HuH-7.5 (cell line): ENCODE measurements at places on chromosomes 6 and 20.

DNA sequence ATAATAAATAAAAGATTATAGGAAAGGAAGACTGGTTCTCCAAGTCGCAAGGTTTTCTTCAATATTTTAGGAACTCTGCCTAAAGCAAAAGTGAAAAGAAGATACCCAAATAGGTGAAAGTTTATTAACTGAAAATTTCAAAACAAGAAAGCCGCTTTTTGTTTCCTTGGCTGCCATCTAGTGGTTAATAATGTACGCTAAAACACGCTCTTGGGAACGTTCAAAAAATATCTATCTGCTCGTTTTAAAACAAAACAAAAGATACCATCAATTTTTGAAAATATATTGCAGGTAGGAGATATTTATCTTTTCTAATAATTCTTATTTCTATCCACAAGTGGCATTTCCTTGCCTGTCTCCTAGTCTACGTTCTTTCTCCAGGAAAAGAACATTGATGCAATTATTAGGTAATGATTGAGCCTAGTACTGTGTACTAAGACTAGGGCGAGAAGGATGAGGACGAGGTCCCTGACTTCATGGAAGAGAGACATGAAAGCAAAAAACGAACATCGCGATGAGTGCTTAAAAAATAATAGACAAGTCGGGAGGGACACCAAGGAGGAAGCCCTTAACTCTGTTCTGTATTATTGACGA, 97.2 kb downstream of the SPTLC3 start:
- no peak for DNase-seq

DNA sequence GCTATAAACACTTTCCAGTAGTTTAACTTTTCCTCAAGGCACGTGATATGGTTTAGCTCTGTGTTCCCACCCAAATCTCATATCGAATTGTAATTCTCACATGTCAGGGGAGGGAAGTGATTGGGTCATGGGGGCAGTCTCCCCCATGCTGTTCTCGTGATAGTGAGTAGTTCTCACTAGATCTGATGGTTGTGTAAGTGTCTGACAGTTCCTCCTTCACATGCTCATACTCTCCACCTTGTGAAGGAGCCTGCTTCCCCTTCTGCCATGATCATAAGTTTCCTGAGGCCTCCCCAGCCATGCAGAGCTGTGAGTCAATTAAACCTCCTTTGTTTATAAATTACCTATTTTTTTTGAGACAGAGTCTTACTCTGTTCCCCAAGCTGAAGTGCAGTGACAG, 127.9 kb downstream of the DTNBP1 start:
- no peak for DNase-seq

DNA sequence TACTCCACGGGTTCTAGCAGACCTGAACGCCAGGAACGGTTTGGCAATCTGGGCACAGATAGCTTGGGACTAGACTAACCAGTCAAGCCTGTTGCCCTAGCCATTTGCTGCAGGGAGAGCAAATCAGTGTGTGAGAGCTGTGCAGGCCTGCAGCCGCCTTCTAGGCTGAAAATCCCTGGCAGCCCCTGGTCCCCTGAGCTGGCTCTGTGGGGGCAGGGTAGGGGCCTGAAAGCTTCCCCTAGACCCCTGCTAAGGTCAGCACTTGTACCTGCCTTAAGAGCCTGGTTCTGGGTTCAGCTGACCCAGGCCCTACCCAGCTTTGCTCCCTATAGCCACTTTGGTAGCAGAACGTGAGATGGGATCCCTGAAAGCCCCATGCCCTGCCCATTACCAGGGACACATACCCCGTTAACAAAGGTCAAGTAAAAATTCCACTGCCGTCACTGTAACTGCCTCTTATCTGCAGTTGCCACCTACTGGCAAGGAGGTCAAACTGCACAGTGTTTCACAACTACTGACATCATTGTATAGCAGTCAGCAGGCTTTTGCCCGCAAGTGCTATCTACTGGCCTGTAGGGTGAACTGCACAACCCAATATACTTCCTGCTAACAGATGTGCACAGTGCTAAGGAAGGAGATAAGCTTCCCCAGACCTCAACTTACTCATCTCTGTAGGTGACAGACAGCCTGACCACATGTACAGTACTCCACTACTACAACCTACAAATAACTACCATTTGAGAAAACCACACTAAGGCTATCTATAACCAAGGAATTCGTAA, 95.1 kb upstream of the OLIG3 start:
- peak; percentile 31 for DNase-seq

DNA sequence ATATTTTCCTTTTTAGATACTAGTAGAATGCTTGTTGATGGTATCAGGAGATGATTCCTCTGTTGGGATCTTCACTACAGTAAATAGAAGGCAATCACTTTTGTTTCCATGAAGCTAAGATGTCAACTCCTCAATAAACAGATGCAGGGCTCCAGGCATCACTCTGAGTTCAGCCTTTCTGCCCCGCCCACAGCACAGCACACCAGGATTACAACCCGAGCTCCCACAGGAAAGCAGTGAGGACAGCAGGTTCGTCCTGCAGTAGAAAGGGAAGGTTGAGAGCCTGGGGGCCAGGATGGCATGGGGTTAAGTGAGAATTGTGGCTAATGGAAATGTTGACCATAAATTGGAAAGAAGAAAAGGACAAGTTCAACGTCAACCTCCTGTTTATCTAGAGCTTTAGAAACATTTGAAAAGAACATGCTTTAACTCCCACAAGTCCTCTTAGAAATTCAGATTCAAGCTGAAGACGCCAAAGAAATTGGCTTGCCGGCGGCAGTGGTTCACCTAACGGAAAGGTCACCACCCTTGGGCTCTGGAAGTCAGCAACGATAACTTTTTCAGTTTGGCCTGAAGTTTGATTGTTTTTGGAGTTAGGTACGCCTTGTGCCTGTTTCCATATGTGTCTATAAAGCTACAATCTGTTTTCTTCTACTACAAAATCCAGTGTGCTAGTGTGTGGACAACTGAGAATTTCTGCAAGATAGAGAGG, 144.4 kb upstream of the PDE10A start:
- DNase-seq, result no peak

DNA sequence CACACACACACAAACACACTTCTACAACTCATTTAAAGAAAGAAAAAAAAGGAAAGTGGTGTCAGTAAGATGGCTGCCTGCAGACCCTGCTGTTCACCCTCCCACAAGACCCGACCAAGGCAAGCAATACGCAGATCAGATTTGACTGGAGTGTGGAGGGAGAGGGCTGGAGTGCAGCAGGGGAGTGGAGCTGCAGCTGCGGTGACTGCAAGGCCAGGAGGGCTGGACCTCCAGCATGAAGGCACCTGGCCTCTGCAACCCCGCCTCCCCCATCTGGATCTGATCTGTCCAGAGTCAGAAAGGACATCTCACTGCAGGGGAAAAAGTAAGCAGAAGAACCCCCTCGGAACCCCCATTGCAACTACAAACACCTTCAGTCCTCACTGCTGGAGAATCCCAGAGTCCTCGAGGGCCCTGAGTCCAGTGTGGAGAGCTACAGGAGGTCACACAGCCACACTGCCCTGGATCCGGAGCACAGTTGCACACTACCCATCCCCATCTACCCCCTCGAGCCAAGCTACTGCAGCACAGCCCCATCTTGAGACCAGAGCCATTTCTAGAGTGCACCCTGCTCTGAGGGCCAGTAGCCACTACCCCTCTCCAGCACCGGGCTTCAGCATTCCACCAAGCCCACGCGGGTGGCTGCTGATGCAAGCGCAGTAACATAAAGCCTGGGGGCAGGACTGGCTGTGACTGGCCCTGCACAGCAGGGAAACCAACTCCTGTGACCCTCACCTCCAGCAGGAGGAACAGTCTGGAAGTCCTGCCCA, 41.9 kb upstream of the SRSF6 start:
- no peak for DNase-seq

GRCh38 chr6:109788687-109789086, 97.6 kb downstream of the FIG4 start:
- no peak for DNase-seq

DNA sequence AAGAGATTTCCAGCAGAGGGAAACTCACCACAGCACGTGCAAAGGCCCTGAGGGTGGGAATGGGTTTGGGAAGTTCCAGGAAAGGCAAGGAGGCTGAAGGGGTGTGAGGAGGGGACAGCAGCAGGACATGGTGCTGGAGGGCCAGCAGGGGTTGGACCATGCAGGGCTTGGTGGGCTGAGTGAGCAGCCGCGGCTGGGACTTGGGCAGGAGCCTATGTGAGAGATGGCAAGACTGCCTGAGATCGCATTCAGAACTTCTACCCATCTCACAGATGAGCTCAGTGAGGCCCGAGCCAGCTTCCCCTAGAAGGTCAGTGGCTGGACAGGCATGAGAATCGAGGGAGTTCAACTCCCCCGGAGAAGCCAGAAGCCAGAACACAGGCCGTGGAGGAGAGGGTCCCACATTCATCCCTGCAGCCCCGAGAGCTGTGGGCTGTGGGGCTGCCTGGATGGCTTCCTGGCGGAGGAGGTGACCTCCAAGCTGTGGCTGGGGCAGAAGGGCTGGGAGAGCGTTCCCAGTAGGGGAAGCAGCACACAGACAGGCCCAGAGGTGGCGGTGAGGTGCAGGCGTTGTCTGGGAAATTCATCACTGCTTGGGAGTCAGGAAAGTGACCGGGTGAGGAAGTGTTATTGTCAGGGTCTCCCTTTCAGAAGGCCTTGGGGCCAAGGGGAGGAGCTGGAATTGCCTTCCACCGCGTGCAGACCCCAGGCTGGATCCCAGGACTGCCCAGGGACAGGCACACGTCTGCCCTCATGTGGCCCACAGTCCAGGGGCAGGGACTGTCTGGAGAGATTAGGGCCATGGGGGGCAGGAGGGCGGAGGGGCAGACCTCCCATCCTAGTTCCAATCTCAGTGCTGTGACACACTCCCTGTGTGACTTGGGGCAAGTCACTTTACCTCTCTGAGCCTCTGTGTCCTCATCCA, 103.8 kb downstream of the CEBPB start:
- no peak for DNase-seq

DNA sequence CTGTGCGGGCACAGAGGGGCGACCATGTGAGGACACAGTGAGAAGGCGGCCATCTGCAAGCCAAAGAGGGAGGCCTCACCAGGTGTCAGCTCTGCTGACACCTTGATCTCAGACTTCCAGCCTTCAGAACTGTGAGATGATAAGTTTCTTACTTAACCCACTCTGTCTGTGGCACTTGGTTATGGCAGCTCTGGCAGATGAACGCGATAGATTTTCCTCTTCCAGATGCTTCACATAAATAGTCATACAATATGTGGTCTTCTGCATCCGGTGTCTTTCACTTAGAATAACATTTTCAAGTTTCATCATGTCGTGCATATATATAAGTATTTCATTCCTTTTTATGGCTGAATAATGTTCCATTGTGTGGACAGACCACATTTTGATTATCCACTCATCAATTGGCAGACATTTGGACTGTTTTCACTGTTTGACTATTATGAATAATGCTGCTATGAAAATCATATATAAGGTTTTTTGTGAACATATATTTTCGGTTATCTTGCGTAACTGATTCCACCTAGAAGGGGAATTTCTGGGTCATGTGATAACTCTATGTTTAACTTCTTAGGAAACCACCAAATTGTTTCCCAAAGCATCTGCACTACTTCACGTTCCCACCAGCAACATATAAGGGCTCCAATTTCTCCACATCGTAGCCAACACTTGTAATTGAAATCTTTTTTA, 30.2 kb downstream of the PRR18 start:
- DNase-seq, result no peak

- no peak for DNase-seq
Measured at GRCh38 chr6:43578748-43579147, 2.8 kb downstream of the POLH start.

GRCh38 chr20:61730631-61731362, 334.9 kb downstream of the TAF4 start:
- no peak for DNase-seq

- peak; percentile 7 for DNase-seq
Measured at GRCh38 chr6:77740380-77740779, 87.5 kb downstream of the MEI4 start.

DNA sequence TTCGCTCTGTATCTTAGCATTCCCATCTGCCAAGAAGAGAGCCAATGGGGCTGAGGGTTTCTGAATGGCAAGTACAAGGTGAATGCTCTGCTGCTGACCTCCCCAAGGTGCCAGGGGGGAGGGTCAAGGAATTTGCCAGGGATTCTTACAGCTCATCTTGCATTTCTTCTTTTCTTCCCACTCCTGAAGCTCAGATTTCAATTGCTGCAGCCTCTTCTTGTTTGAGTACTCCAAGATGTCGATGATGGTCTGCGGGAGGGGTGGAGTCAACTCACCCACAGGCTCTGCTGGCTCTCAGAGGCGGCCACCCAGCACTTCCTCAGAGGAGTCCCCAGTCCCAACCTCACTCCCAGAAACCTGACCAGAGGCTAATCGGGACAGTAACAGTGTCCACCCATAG, 12.4 kb downstream of the C20orf96 start:
- no peak for DNase-seq

- DNase-seq, result no peak
Measured at GRCh38 chr20:32606107-32606506, 21.0 kb upstream of the NOL4L start.

- DNase-seq, result no peak
Measured at GRCh38 chr6:107543088-107543487, 53.2 kb downstream of the SOBP start.

DNA sequence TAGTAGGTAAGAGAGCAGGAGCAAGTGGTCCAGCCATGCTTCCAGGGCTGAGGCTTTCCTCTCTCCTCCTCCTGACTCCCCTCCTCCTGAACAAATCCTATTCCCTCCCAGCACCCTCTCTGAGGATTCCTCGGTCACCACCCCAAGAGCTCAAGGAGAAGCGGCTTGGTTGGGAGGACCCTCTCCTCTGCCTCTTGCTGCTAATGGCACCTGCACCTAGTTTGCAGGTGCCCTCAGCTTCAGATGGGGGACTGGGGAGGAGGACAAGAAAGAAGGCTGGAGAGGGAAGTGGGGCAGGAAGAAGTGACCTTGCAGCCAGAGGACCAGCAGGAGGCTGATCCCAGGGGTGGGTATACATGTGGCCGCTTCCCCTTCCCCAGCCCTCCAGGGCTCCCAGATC, 17.5 kb downstream of the NCR2 start:
- DNase-seq, result no peak

- no peak for DNase-seq
Measured at GRCh38 chr6:24882295-24882694, 53.5 kb downstream of the RIPOR2 start.

DNA sequence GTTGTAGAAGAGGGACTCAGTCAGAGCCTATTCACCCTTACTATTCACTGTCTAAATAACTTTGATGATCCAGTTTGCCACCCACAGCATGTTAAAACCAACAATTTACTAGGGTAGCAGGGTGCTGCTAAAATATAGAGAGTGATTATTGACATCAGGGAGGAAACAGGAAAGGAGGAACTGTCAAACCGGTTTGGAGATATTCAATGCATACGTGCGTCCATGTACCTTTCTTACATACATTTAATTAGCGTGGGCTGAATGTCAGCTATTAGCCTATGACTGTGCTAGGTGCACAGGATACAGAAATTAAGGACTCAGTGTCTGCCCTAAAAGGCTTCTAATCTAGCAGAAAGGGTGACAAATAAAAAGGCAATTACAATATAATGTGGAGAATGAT, 57.2 kb downstream of the IL20RA start:
- no peak for DNase-seq

- no peak for DNase-seq
Measured at GRCh38 chr20:32559753-32560380, 25.3 kb downstream of the NOL4L start.

DNA sequence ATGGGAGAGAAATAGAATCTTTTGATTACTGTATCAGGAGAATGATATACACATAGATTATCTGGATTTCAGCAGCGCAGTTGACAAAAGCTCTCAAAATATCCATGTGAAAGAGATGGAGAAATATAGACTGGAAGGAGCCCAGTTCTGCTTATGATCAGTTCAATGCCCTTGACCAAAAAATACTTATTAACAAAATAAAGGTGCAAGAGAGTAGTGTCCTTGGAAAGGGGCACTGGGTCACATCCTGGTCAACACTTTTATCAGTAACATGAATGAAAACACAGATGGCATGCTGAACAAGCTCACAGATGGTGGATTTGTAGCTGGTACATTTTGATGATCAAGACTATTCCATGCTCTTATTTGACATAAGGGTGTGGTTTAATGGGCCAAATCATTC, 63.9 kb upstream of the PLEKHG1 start:
- DNase-seq, result no peak
